ENCODE measurements at places on chromosomes 7 and 10.

- DNase-seq: no peak
These were observed 24.9 kb upstream of the UTF1 start for GRCh38 chr10:133205146-133205545.

- DNase-seq: no peak
These were observed 2.8 kb downstream of the TAS2R41 start for GRCh38 chr7:143480501-143480900.

DNA sequence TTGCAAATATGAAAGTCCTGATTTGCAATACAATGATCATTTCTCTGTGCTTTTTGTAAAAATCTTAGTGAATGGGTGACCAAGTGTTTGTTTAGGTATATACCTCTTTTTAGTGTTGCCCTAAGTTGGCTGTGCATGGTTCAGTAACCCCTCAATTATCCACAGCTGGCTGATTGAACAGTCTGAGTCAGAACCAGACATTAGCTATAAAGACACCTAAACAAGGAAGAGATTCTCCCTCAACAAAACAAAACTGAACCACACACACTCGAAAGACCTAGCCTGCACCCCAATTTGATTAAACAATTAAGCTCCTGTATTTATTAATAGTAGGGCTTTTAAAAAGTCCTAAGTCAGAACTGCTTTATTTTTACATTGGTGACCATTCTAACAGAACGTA is 2.8 kb downstream of the RSBN1L start:
- no peak for DNase-seq

DNA sequence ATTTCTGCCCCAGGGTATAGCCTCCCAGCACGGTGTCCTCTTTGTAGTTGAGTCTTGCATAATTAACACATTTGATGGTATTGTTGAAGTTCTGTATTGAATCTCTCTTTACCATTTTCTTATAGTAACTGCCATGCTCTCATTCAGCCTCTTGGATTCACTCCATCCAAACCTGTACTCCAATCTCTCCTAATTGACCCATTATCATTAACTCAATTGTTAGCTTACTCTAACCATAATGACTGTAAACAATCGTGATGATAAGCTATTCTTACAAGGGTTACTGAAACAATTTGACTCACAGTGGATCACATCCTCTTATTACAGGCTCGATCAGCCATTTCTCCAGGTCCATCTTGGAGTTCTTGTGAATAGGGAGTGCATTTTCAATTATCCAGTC is 191.9 kb upstream of the AGK start:
- DNase-seq: no peak

- no peak for DNase-seq
These were observed 109.2 kb downstream of the DPY19L1 start for GRCh38 chr7:34928052-34928451.

- no peak for DNase-seq
These were observed 24.0 kb upstream of the RHOBTB1 start for GRCh38 chr10:60967854-60968484.

GRCh38 chr7:48411619-48412018 is 240.4 kb downstream of the ABCA13 start:
- DNase-seq: no peak

DNA sequence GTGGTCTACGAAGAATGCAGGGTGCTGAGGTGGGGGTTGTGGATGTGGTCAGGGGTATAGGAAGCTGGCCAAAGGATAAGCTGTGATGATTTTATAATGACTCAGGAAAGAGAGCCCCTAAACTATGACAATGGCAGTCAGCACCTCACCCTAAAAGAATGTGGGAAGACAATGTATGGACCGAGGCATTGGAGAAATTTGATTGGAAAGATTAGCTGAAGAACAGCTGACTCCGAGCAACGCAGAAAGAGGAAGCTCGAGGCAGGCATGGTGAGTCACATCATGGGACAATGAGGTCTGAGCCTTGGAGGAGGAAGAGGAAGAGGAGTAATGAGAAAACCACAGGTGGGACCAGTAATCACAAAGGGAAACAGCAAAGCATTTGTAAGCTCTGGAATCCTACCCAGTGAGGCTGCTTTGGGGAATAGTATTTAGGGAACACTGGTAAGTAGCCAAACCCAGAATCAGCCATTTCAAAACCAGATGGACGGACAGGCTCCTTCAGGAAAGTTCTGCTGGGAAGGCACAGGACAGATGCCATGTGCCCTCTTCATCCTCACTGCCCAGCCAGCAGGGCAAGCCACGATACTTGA is 295.4 kb downstream of the PRPF18 start:
- no peak for DNase-seq

DNA sequence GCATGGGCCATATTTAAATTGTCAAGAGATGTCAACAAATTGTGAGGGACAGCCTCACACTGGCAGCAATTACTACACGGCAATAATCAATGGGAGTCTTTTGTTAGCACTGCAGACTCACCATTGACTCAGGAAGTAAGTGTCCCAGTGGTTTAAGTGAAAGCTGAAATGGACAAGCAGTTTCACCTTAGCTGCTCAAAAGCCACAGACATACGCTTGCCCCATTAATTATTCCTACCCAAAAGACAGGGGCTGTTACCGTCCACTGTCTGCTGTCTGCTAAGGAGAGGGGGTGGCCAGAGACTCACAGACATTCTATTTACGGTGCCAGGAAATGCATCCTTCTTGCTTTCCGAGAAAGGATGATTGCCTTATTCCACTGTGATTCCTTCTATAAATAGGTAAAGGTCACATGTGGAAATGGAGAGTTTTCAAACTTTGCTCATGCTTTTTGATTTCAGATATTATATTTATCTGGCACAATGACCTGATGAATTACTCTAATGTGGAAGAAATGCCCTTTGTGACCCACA is 309.7 kb upstream of the NFE2L3 start:
- DNase-seq: no peak

DNA sequence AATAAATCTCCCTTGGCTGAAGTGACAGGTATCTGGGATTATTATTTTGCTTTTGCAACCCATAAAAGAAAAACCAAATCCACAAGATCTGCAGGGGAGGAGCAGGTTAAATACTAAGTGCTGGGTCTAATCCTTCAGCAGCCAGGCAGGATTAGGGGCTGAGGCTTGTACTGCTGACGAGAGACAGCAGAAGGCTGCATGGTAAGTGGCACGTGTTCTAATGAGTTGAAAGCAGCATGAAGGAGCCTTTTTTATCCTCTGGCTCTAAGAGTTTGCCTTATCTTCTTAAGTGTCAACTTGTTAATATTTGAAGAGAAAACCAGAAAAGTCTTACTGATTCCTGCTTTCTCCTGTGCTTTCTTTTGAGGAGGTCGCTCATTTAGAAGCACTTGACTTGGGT is 50.0 kb downstream of the LYZL2 start:
- no peak for DNase-seq

DNA sequence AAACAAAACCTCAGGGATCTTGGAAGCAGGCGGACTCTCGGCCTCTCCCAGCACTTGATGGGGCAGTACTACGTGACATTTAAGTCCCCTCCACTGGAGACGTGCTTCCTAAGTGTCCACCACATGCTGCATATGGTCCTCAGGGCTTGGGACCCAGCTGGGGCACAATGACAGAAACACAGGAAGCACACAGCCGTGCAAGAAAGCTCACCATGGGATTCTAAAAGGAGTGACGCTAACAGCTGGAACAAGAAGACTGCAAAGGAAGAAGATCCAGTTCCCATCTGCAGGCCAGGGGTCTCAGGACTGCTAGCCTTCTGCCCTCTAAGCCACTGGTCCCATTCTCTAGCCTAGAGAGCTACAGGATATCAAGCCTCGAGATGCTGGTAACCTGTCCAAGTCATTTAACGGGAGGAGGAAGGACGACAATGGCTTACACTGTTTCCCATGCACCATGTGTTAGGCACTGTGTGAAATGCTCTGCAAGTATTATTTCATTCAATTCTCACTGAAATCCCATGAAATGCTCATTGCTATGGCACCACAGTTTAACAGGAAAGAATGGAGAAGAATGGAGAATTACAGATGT is 61.1 kb downstream of the KCNMA1 start:
- DNase-seq: no peak
